ENCODE measurements at places on chromosomes 4 and X. TPM values are rescaled to one million over a fixed set of nuclear protein-coding genes. Genes with fewer than 3 reads are reported as not detected.

The NRK gene
- 5.5 TPM for total RNA-seq

The RS1 gene
- total RNA-seq = not detected

The GPC4 gene
- total RNA-seq = 98.0 TPM

The ANOS1 gene
- 0.08 TPM for total RNA-seq

The DSPP gene
- total RNA-seq = not detected

The DAPP1 gene
- total RNA-seq = not detected

The NDST3 gene
- 3.2 TPM for total RNA-seq

DNA sequence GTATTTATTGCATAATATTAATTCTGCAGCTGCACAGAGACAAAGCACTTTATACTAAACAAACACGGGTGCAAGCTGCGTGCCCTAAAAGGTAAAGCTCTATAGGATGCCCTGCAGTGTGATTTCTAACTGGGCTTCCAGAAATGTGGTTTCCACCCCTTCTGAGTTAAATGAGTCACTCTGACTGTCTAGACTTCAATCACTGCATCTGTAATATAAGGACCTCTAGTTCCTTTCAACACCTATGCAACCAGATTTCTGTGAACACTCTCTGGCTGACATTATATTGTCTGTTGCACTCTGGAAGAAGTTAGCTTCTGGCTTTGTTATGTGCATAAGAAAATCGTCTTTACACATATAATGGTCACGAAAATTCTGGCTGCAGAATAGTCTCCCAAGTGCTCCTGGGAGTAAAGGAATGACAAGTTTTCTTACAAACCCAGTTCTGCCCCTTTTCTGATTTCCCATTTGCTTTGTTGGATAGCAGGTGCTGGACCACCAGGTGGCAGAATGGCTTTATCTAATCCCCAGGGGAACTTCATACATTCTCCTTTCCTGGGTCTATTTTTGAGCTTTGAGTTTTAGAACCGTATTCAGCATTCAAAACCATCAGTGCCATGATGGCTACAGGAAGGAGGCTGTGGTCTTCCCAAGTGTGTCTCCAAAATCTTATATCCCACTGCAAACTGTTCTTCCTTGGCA is 842.2 kb downstream of the STIM2 start:
- DNase-seq = no peak

- no peak for DNase-seq
These were observed 74.5 kb downstream of the DIPK2B start for GRCh38 chrX:45126158-45126557.

DNA sequence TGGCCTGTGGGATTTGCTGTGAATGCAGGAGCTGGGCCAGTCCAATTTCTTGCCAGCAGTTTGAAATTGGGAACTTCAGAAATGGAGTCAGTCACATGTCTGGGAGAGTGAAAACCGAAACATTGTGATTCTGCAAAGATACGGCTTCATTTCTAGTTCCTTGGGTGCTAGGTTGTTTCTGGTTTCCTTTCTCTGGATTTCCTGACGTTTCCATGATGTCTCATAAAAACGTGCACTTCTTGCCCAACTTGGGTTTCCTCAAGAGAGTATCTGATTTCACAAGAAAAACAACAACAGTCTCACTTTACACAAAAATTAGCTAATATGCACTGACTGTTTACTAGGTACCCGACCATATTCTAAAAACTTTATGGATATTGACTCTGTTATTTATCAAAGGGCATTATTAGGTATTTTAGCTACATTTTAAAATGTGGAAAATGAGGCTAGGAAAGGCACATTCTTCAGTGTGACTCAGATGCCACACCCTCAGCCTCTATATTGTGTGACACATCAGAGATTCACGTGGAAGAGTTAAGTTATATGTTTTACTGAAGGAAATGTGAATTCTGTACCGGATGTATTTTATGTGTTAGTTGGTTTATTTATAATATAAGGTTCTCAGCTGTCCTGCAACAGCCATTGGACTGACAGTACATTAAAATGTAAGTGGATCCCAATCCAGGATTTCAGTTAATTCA is 225.0 kb upstream of the PUDP start:
- DNase-seq = no peak

DNA sequence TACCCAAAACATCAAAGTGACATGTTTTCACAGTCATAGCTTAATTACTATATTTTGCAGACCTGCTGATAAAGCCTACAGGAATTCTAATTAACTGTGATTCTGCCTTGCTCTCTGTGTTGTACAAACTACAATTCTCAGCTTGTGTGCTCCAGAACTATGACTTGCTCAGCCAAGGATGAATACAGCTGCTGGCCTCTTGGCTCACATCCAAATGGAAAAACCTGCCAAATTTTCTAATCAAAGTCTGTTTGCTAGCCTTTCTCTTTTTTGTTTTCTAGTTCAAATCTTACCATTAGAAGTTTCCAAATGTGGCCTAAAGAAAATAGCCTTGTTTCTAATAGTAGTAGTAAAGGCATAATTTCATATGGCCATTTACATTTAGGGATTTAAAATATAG is 1176.8 kb downstream of the FAM133A start:
- DNase-seq = no peak

DNA sequence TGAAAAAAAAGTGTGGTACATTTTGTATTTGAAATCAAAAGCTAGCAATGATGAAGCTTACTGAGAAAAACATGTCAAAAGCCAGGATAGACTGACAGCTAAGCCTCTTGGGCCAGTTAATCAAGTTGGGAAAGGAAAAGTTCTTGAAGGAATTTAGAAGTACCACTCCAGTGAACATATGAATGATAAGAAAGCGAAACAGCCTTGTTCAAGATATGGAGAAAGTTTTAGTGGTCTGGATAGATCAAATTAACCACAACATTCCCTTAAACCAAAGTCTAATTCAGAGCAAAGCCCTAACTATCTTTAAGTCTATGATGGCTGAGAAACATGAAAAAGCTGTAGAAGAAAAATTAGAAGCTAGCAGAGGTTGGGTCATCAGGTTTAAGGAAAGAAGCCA is 268.3 kb downstream of the PDHA2 start:
- DNase-seq = no peak

GRCh38 chr4:102503831-102504786 is 3.0 kb downstream of the NFKB1 start:
- no peak for DNase-seq

DNA sequence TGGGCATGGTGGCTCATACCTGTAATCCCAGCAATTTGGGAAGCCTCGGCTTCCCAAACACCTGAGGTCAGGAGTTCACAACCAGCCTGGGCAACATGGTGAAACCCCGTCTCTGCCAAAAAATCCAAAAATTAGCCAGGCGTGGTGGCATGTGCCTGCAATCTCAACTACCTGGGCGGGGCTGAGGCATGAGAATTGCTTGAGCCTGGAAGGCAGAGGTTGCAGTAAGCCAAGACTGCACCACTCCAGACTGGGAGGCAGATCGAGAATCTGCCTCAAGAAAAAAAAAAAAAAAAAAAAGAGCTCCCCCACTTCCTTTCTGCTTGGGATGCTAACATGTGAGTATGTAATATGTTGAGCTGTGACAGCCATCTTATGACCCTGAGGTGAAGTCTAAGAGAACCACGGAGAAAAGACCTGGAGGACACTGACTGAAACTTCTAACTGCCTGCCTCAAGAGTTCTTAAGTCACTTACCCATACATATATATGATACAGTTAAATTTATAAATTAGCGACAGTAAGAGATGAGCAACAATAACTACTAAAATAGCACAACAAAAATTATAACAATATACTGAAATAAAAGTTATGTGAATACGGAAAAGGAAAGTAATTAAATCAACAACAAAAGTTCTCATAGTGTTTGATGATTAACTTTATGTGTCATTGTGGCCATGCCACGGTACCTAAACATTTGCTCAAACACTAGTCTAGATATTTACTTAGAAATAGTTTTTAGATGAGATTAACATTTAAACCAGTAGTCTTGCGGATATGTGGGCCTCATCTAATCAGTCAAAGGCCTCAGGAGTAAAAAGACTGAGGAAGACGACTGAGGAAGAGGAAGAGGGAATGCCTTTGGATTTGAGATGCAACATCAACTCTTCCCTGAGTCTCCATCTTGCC is 178.3 kb downstream of the OPHN1 start:
- no peak for DNase-seq

DNA sequence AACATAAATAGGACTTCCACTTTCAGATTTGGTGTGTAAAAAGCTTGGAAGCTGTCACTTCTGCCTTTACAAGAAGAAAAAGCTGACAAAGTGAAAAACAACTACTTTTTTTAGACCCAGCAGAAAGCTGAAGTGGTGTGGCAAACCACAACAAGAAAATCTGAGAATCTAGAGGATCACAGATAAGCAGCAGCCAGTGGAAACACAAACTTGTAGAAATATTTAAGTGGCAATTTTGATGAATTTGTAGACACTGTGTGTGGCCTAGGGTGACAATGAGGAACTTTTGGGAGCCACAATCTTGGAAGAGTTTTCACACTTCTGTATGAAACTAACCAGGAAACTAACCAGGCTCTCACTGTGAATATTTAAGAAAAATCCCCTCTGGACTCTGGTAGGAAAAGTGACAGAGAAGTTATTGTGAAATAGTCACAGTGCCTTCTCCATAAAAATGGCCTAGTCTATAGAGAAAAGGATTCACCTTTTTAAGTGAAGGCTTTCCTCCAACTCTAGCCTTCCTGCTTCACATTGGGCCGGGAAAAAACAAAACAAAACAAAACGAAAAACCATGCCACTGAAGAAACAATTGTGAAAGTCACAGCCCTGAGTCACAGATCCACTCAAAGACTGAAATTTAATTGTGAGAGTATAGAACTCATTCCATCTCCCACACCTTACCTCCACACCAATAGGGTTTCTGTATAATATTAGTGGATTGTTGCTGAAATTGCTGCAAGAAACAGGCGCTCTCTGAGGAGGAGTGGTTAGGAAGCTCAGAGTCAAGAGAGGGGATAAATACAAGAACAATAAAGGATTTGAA is 26.7 kb upstream of the GUCY1A1 start:
- no peak for DNase-seq

- no peak for DNase-seq
These were observed 11.2 kb upstream of the MID1 start for GRCh38 chrX:10631416-10632145.

- DNase-seq = no peak
These were observed 178.5 kb downstream of the GABRB1 start for GRCh38 chr4:47209833-47210232.

DNA sequence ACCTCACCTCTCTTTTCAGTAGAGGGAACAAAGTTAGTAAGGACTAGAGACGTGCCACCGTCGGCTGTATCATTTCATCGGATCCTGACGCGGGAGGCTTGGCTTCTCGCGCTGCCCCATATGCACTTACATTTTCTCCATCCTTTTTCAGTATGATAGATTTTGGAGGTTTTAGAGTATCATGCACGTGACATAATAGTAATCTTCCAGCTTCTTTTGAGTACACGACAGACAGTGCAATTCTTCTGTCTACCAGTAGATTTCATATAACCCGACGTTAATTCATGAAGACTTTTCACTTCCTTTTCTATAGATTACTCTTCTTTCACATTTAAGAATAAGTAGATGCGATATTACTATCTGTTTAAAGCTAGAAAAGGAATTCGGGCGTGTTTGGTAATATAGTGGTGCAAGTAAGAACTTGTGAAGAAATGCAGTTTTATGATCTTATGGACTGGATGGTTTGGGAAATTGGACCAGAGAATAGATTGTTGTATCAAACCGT is 1.0 kb downstream of the CDS1 start:
- no peak for DNase-seq

DNA sequence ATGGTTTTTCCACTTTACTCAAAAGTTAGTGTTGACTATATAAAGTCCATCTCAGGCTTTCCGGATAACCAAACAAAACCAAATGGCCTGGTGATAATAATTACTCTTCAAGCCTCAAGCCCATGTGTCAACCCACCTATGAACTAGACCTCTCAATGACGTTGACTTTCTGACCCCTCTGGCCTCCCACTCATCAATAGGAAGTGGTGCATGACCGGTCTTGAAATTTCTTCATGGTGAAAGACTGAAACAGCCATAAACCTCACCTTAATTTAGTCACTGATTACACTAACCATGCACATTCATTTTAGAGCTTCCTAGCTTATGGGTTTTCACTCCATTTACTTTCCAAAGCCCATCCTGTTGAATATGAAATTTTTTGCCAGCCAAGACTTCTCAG is 276.0 kb downstream of the KLHL13 start:
- no peak for DNase-seq

DNA sequence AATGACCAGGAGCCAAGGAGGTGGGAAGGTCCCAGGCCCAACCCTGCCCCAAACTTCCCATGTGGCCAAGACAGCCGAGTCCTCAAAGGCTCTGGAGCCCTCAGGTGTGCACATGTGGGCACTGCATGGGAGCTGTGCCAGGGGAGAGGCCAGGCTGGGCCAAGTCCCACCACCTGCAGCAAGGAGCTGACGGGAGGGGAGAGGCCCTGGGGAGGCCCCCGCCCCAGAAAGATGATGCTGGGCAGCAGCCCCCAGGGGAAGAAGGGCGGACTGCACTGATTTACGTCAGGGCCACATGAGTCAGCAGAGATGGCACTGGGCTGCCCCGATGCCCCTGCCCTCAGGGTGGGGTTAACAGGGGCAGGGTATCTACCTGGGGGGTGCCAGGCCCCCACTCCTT is 1.4 kb downstream of the L1CAM start:
- DNase-seq = no peak

- DNase-seq = no peak
These were observed 30.4 kb downstream of the ADH7 start for GRCh38 chr4:99404595-99405287.

DNA sequence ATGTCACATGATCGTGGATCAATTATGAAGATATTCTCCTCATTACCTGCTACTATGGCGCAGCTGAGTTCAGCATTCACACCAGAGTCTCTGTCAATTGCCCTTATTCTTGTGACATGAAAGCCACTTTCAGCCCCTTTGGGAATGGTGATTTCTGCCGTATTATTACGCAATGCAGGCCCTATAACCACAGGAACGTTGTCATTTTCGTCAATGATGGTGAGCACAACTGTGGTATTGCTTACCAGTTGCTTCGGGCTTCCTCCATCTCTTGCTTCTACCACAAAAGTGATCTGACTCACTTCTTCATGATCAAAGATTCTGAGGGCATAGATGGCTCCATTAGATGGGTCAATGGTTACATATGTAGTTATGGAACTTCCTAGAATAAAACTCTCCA is 2.1 kb downstream of the PCDH18 start:
- DNase-seq = no peak

- DNase-seq = no peak
These were observed 20.0 kb upstream of the HOPX start for GRCh38 chr4:56701161-56701480.

DNA sequence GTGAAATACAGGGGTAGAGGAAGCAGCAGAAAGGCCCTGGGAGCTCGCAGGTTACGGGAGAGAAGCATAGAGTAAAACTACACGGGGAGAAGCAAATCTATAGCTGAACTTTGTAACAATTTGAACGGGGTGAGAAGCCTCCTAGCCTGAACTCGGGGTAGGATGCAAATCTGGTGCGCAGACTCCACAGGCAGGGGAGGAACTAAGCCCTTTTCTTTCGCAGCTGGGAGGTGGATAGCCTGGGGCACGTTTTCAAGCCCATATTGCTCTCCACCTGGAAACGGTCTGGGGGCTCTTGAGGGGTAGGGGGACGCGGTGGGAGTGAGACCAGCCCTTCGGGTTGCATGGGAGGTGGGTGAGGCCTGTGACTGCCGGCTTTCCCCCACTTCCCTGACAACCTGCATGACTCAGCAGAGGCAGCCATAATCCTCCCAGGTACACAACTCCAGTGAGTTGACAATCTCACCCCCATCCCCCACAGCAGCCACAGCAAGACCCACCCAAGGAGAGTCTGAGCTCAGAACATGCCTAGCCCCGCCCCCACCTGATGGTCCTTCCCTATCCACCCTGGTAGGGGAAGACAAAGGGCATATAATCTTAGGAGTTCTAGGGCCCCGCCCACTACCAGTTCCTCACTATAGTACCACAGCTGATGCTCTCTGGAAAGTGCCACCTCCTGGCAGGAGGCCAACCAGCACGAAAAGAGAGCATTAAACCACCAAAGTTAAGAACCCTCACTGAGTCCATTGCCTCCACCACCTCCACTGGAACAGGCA is 29.9 kb downstream of the SOWAHB start:
- DNase-seq = no peak

Measured in osteocyte (in vitro differentiated cells).